ENCODE measurements at places on chromosomes 1 and 21. TPM values are rescaled to one million over a fixed set of nuclear protein-coding genes. Genes with fewer than 3 reads are reported as not detected.
A peak's percentile ranks its signal among the peaks of the same experiment; 100 is the strongest.

DNA sequence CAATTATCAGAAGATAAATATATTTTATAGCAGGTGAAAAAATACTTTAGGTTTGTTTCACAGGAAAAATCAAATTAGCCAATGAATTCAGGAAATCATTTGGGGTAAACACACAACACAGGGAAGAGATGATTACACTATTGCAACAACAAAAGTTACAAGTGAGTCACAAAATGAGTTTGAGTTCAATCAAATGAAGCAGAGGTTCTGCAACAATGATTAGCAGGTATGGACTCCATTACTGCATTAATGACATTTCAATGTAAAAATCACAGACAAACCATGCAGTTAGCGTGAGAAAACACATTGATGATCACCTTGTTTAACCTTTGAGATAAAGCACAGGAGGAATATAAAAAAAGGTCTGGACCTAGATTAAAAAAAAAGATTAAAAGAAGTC is 9.7 kb downstream of the ADGRL4 start:
- DNase-seq: no peak

- DNase-seq: no peak
Measured at GRCh38 chr1:169027607-169028320, 78.7 kb upstream of the ATP1B1 start.

DNA sequence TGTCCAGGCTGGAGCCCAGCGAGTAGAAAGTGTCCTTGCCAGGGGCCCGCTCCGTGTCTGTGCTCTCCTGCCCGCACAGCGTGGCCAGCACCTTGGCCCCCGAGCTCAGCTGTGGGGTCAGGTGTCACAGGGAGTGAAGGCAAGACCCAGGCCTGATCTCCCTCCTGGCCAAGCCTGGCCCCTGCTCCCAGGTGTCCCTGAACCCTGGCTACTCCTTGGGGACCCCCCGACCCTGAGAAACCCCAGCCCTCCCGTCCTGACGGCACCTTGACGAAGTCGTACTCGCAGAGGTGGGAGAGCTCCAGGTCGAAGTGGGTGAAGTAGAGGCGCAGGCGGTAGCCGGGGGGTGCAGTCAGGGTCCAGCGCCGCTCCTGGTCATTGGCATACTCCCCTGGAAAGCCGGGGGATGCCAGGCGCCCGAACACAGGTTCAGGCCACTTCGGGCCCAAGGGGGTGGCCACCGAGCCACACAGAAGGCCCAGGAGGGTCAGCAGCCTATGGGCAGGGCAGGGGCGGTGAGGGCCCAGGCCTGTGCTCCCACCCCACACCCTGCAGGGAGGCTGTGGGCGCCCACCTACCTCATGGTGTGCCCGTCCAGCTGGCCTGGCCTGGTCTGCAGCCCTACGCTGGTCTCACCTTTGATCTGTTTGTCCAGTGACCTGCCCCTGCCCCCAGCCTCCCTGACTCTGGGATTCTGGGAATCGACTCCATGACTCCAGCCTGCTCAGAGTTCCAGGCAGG is at the start of gene MASP2:
MASP2 (minus strand) TSS at position 615 of the 741 bp plus-strand sequence; CDS start at position 583, 32 bp downstream.
- no peak for DNase-seq

- DNase-seq: no peak
Measured at GRCh38 chr1:192860478-192861185, 51.8 kb downstream of the RGS2 start.

DNA sequence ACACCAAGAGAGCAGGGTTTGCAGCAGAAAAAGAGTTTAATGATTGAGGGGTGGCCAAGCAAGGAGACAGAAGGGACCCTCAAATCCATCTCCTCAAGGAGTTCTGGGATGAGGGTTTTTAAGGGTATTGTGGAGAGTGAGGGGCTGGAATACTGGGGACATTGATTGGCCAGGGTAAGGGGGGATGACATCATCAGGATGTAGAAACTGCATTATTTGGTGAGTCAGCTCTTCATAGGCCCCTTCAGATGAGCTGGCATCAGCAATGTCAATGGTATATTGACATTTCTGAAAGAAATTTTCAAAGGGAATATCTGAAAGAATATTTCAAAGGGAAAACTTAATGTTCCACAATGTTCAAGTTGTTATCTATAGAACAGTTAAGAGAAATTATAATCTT is 168.1 kb upstream of the SNX7 start:
- DNase-seq: no peak

Gene MROH9
- total RNA-seq: not detected

- no peak for DNase-seq
Measured at GRCh38 chr1:53369034-53369750, 41.3 kb upstream of the LRP8 start.

DNA sequence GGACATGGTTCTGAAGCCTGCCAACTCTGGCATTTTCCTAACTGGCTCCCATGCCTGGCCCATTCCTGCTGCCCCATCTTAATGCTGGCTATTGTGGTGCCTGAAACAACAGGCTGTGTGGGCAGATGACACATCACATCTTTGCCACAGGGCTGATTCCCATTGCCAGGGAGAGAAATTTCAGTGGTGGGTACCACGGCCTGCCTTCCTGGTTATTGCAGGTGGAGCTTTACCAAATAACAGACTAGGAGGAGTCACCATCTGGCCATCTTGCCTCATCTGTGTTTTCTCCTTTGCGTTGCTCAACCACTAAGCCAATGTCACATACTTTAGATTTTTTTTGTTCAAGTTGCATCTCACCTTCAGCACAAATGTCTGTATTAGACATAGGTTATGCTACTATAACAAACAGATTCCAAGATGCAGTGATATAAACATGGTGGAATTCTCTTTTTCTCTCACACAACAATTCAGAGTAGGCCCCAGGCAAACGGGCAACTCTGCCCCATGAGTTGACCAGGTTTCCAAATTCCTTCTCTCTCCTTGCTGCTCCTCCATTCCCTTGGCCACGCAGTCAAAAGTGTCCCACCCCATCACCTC is 14.1 kb downstream of the CDA start:
- no peak for DNase-seq

- no peak for DNase-seq
Measured at GRCh38 chr1:236821091-236821627, 26.1 kb downstream of the MTR start.

DNA sequence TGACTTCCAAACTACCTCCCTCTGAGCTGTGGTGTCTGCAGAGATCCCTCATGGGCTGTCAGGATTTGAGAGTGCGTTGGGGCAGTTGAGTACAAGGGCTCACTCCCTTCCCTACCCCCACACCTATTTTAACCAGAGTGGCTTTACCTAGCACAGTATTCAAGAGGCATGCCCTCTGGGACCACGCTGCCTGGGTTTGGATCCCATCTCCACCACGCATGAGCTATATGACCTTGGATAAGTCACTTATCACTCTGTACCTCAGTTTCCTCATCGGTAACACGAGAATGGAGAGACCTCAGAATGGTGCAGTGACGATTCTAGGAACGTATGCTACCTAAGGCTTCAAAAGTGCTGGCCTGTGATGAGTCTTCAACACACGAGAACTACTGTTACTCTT is 147.3 kb upstream of the WNT4 start:
- DNase-seq: no peak

Gene PTGER3
- total RNA-seq: 6.1 TPM

DNA sequence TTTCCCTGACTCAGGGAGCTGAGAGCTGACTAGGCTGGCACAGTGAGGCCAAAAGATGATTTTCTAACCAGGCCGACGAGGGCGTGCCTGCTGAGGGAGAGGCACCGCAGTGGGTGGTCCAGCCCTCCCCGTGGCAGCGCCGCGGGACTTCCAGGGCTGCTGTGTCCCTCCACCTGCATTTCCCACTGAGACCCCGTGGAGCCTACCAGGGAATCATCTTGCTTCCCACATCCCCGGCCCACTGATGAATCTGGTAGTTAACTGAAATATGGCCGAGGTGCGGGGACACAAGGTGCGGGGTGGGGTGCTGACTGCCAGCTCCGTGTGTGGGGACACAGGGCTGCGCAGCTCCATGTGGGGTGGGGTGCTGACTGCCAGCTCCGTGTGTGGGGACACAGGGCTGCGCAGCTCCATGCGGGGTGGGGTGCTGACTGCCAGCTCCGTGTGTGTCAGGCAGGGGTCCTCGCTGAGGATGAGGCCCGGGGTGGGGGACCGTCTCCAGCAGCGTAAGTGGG is 10.4 kb downstream of the WRAP73 start:
- no peak for DNase-seq

Gene KIF2C
- 1.0 TPM for total RNA-seq

Gene FCMR
- 0.92 TPM for total RNA-seq

GRCh38 chr1:11188381-11188780 is 774 bp upstream of the ANGPTL7 start:
- no peak for DNase-seq

DNA sequence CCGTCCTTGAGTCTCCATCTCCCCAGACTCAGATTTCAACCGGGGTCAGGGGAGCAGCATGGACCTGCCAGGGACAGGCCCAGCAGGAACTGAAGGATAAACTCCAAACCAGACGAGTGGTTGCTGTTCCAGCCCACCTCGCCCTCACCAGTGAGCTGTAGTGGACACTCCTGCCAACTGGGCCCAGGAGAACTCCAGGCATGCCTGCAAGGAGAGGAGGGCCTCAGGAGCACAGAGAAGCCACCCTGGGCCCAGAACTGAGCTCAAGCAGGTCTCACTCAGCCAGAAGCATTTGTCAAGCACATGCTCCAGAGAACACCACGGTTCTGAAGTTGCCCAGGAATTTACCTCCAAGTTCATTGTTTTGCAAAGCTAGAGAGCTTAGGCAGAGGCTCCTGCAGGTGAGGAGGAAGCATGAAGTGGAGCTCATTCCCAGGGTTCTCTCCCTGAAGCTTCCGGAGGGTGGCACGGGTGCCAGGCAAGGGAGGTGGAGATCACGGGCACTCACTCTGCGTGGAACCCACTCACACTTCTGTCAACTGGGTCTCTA is 61.0 kb downstream of the MATN1 start:
- peak; percentile 44 for DNase-seq

- no peak for DNase-seq
Measured at GRCh38 chr1:21331752-21332478, 41.7 kb upstream of the ECE1 start.

DNA sequence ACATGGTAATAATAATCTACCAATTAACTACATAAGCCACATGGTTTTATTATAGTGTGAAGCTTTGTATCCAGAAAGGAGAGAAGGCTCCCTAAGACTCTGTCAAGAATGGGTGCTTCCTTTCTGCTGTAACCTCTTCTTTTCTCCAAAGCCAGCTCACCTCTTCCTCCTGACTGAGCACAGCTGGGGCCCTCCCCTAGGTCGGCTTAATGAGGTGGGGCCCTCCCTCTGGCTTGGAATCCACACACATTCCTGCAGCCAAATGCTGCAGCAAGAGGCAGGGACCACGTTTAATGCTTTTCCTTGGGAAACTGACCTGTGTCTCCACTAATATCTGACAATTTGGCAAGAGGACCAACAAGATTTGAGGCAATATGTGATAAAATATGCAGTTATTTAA is 94.8 kb downstream of the DSCAM start:
- DNase-seq: no peak

Gene SPRTN
- 3.5 TPM for total RNA-seq

- no peak for DNase-seq
Measured at GRCh38 chr1:205534444-205534985, 30.0 kb downstream of the CDK18 start.

DNA sequence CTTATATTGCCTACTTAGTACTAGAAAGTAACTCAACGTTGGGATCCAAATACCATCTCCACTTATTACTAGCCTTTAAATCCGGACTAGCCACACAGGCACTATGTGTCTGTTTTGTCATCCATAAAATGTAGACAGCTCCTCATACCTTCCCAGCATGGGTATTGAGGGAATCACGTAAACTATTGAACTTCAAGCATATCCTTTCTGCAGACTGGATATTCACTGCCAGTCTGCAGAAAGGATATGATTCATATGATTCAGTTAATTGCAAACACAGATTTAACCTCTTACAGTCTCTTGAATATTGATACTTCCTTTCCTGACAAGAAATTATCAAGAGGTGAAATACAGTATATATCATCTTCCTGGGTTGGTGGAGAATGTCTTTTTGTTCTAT is 186.0 kb downstream of the LEPR start:
- DNase-seq: no peak

DNA sequence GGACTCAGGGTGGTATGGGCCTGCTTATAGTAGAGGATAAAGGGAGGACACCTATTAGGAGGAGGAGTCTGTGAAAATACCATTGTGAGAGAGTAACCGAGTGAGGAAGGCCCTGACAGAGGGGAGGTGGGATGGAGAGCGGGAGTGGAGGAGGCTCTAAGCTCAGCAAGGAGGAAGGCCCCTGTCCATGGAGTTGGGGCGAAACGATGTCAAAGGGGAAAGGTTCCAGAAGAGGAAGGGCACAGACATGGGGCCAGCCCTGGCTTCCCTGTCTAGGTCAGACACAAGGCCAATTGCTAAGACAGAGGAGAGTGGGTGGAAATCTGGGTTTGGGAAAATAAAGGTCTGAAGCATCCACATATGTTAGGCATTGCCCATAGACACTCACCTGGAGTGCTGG is 44.2 kb downstream of the ELK4 start:
- no peak for DNase-seq

DNA sequence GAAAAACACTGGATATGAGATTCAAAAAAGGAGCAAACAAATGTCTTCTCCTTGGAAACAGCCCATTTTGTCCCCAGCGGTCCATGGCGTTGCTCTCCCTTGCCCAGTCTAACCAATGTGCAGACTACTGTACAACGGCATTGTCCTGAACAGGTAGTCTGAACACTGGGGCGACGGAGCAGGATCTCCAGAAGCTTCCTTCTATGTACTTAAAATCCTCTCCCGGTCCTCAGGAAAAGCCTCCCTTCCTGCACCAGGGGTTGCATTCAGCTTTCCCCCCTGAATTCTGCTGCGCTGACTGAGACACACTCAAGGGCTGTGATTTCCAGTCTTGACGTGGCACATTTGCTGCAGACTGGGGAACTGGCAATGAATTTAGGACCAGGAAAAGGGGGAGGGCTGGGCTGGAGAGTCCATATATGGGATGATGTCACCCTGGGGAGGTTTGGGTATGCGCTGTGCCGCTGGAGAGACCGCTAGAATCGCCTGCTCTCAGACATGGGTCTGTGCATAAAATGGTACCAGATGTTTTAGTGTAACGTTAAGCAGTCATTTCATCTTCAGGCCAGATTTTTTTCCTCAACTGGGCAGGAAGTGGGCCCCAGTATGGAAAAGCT is 275.9 kb upstream of the C1orf105 start:
- DNase-seq: peak; percentile 18

GRCh38 chr1:108556499-108556898 is 3.4 kb upstream of the EEIG2 start:
- no peak for DNase-seq

DNA sequence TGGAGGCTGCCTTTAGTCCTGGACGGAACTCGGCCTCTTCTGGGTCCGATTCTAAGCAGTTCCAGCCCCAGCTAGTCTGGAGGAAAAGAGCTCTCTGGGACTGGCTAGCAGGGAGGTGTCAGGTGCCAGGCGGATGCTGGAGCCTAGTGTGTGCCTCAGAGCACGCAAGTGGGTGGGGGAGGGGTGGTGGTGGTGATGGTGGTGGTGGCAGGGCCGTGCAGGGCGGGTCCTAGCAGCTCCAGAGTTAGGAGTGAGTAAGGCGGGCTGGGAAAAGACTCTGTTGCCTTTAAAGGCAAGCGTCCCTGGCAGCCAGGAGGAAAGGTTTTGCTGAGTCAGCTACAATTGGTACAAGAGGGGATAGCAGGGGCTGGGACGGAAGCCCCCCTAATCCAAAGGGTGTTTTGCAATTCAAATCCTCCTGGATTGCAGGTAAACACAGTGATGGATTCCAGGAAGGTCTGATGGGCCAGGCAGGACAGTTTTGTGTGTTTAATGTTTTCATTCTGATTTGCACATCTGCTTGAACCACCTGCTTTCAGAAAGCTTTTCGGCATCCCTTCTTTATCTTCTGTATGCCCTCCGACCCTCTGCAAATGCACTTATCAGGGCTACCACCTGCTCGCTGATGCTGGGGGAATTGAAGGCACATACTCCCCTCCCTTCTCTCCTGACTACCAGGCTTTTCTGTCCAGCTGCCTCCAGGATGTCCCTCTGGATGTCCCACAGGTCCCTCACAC is 4.1 kb upstream of the SLC2A1 start:
- no peak for DNase-seq
